ENCODE measurements at places on chromosomes 1 and 21.

- DNase-seq = no peak
These were observed 573 bp downstream of the TRIM63 start for GRCh38 chr1:26066857-26067256.

- no peak for DNase-seq
These were observed 3.0 kb downstream of the CCDC17 start for GRCh38 chr1:45620588-45621500.

DNA sequence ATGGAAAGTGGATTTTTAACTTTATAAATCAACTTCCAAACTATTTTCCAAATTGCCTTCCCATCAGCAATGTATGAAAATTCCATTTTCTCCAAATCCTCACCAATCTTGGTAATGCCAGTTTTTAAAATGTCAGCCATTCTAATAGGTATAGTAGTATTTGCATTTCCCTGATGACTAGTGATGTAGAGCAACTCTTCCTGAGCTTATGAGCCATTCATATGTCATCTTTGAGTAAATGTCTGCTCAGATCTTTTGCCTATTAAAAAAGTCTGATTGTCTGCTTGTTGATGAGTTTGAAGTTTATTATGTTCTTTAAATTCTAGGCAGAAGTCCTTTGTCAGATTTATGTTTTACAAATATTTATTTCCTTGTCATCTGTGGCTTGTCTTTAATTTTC, 54.7 kb downstream of the KDM1A start:
- no peak for DNase-seq

DNA sequence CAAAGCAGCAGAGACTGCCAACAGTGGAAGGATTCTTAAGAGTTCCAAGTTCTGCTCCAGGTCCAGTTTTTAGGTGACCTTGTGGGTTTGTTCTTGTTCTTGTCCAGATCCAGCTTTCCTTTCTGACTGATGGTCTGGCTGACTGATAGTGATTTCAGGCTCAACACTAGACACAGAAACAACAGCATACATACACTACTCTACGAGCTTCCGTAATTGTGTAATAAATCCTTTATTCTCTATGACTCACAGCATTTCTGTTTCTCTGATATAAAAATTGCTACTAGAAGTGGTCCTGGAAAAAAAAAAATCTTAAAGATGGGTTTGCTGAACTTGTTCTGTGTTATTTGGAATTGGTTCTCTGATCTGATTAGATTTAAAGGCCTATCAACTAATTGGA, 62.2 kb upstream of the PTCH2 start:
- DNase-seq = no peak

- DNase-seq = no peak
These were observed at the start of gene KCNA3 for GRCh38 chr1:110674337-110675059. KCNA3 (minus strand) TSS chr1:110674940; CDS start chr1:110674809, 131 bp downstream.

DNA sequence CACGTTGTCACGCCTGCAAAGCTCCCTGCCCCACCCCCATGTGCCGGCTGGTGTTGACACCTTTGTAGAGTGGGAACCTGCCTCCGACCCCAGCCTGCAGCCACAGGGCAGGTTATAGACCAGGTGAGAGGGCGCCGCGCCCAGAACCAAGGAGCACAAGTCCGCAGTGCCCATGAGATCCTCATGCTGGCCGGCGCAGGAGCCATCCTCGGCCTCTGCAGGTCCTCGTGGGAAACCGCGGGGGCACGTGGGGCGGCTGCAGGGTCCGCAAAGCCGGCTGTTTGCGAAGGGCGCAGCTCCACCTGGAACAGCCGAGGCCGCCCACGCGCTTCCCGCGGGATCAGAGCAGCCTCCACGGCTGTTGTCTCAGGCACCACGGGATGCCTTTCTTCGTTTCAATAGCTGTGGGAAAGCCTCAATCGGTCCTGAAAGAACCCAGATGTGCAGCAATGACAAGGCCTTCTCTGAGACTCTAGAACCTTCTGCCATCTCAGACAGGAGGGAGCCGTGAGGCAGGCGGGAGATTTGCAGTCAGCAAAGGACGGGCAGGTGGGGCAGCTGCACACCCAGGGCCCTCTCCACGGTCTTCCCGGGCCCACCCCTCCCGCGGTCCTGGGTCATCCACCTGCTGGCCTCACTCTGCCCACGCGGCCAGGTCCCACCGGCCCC, 29.9 kb downstream of the POFUT2 start:
- DNase-seq = no peak

DNA sequence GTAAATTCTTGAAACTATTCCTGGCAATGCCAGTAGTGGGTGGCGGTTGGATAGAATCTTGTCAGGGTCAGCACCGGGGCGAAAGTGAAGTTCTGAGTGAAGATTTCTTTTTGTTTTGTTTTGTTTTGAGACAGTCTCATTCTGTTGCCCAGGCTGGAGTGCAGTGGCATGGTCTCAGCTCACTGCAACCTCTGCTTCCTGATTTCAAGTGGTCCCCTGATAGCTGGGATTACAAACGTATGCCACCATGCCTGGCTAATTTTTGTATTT, 33.3 kb downstream of the PCNT start:
- no peak for DNase-seq

DNA sequence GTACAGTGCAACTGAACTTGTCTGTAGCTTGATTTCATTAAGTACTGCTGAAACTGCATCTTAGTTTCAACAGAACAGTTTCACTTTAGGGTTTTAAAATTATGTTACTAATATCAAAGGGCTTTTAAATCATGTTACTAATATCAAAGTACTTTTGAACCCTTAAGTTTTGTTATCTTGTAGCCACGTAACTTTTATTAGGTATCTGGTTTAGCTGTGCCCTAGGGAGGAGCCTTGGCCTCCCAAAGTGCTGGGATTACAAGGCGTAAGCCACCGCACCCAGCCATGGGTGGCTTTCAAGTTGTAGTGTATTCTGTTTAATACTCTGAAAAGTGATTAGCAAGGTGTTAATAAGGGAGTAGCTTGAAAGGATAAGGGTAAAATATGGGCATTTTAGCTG, 2.0 kb downstream of the KDM4A start:
- DNase-seq = no peak

DNA sequence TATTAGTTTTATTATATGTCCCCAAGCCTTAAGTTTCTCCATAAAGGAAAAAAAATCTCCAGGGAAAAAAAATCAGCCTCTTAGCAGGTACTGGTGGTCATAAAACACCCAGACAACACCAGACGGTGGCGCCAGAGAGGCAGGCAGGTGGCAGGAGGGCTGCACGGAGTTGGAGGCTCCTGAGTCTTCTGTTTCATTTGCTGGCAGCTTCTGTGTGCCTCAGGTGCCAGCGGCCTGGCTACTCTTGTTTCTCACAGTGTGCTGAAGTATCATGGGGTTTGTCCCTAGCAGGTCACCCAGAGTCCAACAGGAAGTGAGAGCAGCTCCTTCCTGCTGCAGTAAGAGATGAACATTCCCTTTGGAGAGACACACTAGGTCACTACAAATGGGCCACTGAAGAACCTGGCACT, 123.3 kb upstream of the GADD45A start:
- DNase-seq = peak; percentile 58

DNA sequence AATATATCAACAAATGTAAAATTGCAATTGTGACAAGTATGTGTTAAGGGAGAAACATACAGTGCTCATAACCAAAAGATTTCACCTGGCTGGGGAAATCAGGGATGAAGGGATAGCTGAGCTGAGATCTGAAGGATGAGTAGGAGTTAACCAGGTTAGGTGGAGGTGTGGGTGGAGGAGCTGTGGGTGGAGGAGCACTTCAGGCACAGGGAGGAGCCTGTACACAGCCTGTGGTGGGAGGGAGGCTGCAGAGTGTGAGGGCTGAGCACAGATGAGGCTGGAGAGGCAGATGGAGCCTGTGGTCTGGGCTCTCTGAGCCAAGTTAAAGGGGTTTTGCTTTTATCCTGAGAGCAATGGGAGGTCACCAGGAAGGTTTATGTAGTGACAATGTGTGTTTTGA, 111.9 kb downstream of the XCL2 start:
- DNase-seq = no peak

GRCh38 chr21:42873096-42873495, 6.2 kb downstream of the WDR4 start:
- no peak for DNase-seq

Data from foreskin melanocyte (primary cell).